ENCODE measurements at places on chromosomes 2 and 18.

- no peak for DNase-seq
These were observed 83.3 kb upstream of the ZNF521 start for GRCh38 chr18:25435149-25435782.

- no peak for DNase-seq
These were observed 303.9 kb downstream of the EIPR1 start for GRCh38 chr2:3073704-3074103.

GRCh38 chr2:204353823-204354222 lies 191.5 kb upstream of the PARD3B start:
- no peak for DNase-seq

DNA sequence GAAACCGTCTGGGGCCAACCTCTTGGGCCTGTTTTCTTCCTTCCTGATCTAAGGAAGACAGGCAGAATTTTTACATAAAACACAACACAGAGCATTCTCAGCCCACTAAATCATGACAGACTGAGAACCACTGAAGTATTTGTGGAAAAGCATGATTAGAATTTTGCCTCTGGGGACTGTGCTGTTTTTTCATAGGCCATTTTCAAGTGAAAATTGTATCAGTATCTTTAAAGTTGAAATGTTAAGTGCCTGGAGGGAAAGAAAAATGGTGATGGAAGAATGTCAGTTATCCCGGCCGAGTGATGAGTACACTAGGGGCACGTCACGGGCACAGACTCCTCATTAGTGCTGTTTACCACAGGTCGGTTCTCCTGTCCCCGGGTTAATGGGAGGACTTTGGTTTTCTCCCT lies 36.9 kb downstream of the EHD3 start:
- DNase-seq, result no peak

GRCh38 chr18:45834306-45834705 lies 8.8 kb downstream of the SIGLEC15 start:
- DNase-seq, result no peak

- no peak for DNase-seq
These were observed 17.5 kb upstream of the CEP192 start for GRCh38 chr18:12973562-12974213.

GRCh38 chr2:47339745-47340541 lies 63.0 kb upstream of the MSH2 start:
- DNase-seq, result no peak

- DNase-seq, result no peak
These were observed 368.3 kb upstream of the SALL3 start for GRCh38 chr18:78611201-78611800.

GRCh38 chr18:41845563-41845962 lies 109.5 kb upstream of the PIK3C3 start:
- DNase-seq, result no peak

GRCh38 chr2:203359450-203359849 lies 31.3 kb downstream of the ABI2 start:
- no peak for DNase-seq

DNA sequence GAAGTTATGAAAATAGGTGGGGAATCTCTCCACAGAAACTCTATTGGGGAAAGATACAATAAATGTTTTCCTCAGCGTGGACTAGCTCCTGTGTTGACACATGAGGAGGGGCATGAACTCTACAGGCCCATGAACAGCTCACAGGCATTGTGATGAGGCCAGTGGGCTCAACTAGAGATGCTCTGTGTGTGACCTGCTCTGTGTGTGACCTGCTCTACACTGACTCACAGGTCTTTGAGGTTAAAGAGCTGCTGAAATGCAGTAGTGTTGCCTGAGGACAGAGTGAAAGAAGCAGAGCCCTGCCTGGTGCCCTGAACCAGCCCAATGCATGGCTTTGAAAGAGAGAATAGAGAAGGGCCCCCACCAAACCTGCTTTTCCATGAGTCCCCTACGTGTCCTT lies 117.6 kb downstream of the MCFD2 start:
- no peak for DNase-seq

DNA sequence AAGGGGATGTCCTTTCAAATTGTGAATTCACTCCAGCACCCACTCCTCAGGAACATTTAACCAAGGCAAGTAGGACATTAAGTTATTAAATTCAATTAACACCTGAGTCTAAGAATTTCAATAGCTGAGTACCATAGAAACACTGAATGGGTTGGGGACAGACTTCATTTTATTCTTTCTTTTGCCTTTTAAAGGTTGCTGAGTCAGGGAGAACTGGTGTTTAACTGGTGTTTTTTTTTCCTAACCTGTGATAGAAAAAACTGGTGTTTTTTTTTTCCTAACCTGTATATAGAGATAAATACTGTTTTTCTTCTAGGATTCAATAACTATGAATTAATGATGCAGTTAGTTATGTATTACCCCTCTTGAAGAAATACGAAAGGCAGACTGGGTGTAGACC lies 38.9 kb downstream of the TTC27 start:
- no peak for DNase-seq

- no peak for DNase-seq
These were observed 39.4 kb downstream of the SCTR start for GRCh38 chr2:119484834-119485233.

DNA sequence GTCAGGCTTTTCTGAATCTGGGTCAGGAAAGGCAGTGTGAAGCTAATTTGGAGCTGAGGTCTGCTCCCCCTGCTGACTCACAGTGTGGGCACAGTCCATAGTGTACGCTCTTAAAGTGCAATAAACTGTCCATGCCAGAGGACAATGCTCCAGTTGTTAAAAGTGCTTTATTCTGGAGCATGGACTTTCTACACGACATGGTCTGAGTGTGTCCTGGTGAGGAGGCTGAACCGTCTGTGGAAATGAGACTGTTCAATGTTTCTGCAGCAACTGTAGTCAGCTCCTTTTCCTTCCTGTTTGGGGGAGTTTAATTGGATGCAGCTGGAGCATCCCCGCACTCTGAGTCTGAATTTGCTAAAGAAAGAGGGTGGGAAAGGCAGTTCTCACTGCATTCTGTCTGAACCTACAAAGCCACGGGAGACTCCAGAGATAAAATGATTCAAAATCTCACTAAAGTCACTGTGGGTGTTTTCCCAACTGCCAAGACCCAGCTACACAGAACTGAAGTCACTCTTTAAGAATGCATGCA lies 110.2 kb upstream of the TRIB2 start:
- DNase-seq, result no peak

GRCh38 chr18:9755110-9755509 lies 47.0 kb downstream of the RAB31 start:
- DNase-seq, result no peak

DNA sequence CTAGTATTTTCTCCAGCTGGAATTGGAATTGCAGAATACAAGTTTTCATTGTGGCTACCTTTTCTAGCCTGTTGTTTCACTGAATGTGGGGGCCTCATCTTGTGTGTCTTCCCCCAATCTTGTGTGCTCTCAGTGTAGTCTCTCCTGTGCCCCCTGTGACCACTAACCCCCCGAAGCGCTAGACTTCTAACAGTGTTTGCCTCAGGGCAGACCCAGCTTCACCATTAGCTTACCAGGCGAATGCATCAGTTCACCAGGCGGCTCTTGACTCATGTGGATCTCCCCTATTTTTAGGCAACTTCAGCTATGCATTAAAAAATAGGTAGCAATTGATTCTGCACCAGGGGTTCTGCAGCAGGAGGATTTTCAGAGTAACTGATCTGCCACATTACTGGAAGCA lies 376.2 kb upstream of the MEIS1 start:
- DNase-seq, result no peak

GRCh38 chr2:9168821-9169221 lies 37.8 kb upstream of the ASAP2 start:
- DNase-seq, result no peak

DNA sequence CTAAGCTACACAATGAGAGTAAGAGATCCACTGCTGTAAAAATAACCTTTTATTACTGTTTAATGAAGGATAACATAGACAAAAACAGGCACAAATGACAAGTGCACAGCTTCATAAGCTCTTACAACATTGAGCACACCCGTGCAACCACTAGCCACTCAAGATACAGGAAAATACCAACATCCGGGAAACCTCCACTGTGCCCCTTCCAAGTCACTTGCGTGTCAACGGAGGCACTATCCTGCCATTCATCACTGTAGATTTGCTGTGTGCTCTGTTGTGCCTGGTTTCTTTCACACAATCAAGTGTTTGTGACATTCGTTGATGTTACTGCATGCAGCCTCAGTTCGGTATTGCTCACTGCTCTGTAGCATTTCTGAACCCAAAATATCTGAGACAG lies 292.9 kb upstream of the MYT1L start:
- DNase-seq, result no peak

DNA sequence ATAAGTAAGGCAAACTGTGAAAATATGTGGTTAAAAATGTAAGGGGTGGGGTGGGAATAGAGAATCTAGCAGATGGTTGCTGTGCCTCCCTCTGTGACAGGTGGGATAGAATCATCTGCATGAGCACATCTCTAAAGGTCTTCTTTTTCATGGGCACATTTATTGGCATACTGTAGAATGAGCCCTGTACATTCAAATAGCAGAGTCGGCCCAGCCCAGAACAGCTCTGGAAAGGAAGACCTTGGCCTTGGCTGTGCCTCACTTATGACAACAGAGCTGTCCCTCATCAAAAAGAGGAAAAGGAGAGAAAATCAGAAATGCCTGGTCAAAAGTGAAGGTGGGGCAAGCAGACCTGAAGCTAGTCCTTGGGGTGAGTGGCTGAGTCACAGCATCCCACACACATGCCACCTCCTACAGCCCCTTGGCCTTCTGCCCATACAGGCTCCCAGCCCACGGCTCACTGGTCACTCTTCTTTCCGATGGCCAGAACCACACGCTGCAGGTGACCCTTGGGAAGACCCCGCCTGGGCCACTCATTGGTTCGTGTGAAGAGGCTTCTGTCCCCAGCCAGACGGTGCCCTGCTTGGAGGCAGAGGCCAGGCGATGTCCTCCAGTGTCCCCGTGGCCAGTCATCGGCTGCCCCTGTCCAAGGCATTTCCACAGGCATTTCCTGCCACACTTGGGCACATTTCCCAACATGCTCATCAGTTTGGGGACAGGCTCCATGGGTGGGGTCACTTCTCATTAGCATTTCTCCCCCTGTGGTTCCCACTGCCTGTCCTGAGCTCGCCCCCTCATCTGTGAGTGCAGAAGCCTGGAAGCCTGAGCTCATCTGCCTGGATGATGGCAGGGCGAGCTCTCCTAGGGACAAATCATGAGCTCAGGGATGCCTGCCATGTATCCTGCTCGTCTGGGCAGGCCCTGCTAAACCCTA lies 113.6 kb downstream of the MCFD2 start:
- no peak for DNase-seq

GRCh38 chr2:20823917-20824316 lies 1.0 kb upstream of the LDAH start:
- DNase-seq, result no peak

DNA sequence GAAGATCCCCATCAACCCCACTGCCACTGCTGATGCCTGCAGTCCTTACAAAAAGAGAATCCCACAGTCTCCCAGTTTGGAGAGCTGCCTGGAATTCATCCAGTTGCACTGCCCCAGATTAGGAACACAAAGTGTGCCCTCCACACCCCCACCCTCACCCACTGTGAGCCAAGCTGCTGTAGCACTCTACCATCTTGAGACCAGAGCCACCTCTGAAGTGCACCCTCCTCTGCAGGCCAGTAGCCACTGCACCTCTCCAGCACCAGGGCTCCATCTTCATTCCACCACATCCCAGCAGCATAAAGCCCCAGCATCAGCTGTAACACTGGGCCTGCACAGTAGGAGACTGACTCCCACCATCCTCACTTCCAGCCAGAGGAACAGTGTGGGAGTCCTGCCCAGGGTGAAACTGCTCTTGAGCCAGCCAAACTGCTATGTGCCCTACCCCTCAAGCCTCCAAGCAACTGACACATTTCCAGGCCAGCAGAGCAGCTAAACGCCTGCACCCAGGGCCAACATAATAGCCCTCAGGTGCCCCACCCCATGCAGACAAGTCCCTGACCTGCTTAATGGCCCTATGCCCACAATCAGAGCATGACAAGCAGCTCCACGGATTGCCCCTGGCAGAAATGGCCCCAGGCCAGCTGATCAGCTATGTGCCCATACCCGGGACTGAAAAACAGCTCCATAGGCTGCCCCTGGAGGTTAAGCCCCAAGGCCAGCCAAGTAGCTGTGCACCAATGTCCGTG lies 206.0 kb downstream of the ATAD2B start:
- DNase-seq, result no peak

DNA sequence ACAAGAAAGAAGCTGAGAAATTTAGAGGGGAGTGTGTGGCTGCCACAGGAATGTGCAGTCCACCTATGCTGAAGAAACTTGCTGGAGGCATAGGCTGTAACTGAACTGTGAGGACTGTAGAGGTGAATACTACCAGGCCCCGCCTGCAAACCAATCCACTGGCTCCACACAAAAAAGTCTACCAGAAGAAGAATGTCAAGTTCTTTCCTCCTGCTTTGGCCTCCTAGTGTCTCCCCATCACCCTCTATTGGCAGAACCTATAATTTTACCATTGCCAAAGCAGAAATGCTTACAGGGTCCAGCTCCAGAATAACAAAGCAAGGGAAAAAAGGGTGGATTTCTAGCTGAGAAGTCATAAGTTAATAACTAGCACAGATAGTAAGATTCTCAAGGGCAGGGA lies 5.9 kb upstream of the ATP5MC3 start:
- no peak for DNase-seq

DNA sequence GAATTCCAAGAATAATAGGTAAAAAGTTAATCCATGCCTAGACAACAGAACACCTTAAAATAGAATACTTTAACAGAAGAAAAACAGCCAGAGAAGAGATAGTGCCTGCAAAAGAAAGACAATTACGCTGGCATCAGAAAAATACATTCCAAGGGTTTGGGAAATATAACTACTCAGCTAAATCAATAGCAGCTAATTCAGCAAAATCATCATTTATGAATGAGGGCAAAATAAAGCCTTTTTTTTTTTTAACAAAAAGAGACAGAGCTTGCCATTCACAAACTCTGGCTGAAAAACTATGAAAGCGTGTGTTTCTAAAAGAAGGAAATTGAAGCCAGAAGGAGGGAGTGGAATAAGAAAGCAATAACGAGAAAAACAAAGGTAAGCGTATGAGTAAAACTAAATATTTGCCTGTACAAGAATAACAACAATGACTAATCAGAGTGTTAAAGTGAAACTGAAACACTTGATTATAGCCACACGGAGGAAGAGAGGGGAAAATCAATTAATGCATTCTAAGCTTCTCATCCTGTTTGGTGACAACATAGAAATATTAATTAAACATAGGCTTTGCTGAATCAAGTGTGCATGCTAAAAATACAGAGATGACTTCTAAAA lies 90.2 kb downstream of the EHD3 start:
- no peak for DNase-seq

DNA sequence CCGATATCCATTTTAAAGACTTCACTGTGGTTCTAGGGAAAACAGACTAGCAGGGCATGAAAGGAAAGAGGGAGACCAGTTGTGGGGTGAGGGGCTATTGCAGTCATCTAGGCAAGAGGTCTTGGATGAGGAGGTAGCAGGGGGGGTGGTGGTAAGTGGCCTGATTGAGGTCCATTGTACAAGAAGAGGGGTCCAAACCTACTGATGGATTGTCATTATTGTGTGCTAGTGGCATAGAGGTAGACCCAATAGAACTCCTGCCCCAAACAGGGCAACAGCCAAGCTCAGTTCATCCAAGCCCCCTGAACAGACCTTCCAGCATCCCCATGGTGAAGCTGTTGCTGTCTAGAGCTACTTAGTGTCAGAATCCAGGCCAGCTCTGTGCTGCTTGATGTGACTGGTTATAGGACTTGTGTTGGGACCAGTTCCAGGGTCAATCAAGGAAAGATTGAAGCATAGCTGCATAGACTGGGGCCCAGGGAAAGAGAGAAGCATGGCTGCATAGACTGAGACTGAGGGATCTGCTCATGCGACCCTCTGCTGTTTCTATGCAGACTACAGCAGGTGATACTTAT lies 7.0 kb downstream of the ASAP2 start:
- DNase-seq, result no peak
